ENCODE measurements at places on chromosomes 12 and 14.

DNA sequence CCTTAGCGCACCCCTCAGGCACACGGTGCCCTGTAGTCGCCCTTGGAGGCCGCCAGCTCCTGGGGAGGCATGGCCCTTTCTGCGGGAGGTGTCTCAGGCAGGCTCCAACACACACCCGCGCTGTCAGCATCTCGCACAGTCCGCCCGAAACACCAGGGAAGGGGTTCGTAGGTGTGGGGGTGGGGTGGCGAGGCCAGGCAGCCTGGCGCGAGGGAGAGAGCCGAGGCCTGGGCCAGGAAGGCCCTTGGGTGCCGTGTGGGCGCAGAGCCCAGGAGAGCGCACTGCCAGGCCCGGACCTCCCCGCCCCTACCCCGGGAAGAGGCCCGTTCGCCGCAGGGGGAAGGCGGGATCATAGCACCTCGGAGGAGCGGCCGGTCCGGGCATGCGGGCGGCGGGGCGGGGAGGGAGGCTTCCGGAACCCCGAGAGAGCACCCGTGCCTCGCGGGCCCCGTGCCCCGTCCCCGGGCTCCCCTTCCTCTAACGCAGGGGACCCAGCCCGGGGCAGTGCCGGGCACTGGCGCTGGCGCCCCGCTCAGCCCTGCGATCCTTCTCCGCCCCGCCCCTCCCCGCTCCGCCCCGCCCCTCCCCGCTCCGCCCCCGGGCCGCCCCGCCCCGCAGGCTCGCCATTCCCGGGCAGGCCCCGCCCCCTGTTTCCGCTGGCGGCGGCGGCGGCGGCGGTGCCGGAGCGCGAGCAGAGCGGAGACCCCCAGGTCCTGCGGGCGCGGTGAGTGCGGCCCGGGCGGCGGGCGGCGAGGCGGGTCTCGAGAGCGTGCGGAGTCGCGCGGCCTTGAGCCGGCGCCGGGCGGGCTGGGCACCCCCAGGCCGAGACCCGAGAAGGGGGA lies at the start of gene TSPAN9:
TSPAN9 (plus strand) TSS at position 650 of the 842 bp plus-strand sequence. CDS start 123,815 bp downstream, outside the sequence.
- H3K36me3 ChIP-seq = no peaks in the 10 kb centered on the region
- DNase-seq = peak; percentile 73
- peaks cover 11% of the 10 kb centered on the region for H3K4me1 ChIP-seq

DNA sequence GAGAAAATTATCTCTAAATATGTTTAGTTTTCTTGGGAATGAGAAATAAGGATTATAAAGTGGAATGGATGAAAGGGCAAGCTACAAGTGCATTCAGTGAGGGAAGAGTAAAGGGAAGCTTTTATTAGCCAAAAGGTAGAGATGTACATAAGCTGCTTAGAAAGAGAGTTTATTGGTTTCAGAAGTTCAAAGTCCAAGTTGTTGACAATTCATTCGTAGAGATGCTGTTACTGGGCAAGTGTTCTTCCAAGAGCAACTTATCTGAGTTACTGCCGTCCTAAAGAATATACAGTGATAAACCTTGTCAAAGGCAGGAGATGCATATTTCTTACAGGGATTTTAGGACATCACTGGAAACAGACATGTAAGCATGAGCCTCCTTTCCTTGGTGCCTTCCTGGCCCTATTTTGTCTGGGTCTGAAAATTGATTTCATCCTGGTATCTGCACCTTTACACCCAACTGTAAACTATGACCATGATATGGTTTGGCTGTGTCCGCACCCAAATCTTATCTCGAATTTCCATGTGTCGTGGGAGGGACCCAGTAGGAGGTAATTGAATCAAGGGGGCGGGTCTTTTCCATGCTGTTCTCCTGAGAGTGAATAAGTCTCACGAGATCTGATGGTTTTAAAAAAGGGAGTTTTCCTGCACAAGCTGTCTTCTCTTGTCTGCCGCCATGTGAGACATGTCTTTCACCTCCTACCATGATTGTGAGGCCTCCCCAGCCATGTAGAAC lies 46.8 kb downstream of the TRMT5 start:
- H3K27ac ChIP-seq = no peak overlapping the region
- H3K4me1 ChIP-seq = no peaks in the 10 kb centered on the region
- no peaks in the 10 kb centered on the region for H3K27me3 ChIP-seq
- H3K4me3 ChIP-seq = no peak overlapping the region

- H3K4me1 ChIP-seq = peaks cover 19% of the 10 kb centered on the region
- H3K36me3 ChIP-seq = no peaks in the 10 kb centered on the region
- H3K27ac ChIP-seq = no peak overlapping the region
- no peaks in the 10 kb centered on the region for H3K27me3 ChIP-seq
- DNase-seq = no peak
Observed at GRCh38 chr14:61891170-61891569, 128.9 kb downstream of the SNAPC1 start.

GRCh38 chr14:59120921-59121320 lies 67.5 kb upstream of the DAAM1 start:
- H3K27me3 ChIP-seq = no peaks in the 10 kb centered on the region
- no peak for DNase-seq
- H3K4me1 ChIP-seq = no peaks in the 10 kb centered on the region
- no peak overlapping the region for H3K4me3 ChIP-seq

DNA sequence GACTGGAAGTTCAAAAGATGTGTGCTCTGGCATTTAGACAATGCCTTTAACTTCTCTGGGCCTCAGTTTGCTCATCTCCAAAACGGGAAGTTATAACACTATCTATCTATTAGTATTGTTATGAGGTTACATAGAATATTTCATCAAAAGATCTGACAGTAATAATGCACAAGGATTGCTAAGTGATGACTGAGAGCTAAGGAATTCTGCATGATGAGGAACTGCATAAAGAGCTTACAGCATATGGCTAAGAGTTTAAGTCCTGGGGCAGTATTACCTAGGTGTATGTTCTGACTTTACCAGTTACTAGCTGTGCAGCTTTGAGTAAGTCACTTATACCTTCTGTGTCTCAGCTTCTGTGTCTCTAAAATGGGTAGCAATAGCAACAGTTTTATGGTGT lies 160.1 kb upstream of the TMPO start:
- H3K27ac ChIP-seq = no peak overlapping the region
- peaks cover 2% of the 10 kb centered on the region for H3K27me3 ChIP-seq
- H3K4me3 ChIP-seq = no peak overlapping the region
- H3K36me3 ChIP-seq = no peaks in the 10 kb centered on the region

DNA sequence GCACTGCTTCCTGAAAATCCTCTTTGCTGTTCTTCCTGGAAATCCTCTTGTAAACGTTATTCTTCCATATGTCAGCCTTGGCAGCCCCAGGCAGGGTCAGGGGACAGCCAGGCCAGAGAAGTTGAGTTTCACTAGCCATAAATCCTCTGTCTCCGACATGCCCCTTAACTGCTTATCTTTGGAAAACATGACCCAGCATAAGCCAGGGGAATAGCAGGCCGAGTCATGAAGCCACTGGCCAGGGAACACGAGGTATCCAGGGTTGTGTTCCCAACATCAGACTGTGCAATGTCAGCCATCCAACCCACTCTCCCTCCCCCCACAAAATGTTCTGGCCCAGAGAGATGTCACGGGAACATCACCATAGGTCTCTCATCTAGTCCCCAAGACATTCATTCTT lies 453.9 kb downstream of the MED13L start:
- H3K36me3 ChIP-seq = no peaks in the 10 kb centered on the region
- H3K27ac ChIP-seq = no peak overlapping the region
- no peak overlapping the region for H3K4me3 ChIP-seq

DNA sequence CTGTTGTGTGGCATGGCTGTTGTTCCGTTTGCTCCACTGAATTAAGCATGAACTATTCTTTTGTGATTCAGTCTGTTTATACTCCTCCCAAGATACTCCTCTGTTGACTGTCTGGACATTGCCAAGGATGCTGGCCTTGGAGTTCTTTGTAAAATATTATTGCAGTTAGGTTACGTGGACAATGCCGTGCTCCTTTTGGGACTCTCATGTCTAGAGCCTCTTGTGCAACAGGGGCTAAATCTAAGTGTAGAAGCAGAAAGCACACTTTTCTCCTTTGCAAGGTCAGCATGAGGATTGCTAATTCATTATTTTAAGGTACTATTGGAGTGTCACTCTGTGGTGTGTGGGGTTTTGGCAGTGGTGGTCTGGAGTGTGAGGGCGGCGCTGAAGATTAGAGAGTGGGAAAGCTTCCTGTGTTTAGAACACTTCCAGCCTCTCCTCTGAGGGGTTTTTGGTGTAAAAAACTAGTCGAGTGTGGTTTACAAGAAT lies 125.4 kb downstream of the SAMD4A start:
- no peaks in the 10 kb centered on the region for H3K36me3 ChIP-seq
- no peak overlapping the region for H3K4me3 ChIP-seq
- DNase-seq = no peak

- DNase-seq = no peak
- H3K4me3 ChIP-seq = no peak overlapping the region
- no peaks in the 10 kb centered on the region for H3K4me1 ChIP-seq
Observed at GRCh38 chr14:73599499-73599898, 7.8 kb downstream of the ACOT4 start.

GRCh38 chr12:14188744-14189143 lies 176.7 kb upstream of the ATF7IP start:
- peaks cover 2% of the 10 kb centered on the region for H3K4me1 ChIP-seq
- DNase-seq = no peak
- H3K27ac ChIP-seq = no peak overlapping the region

DNA sequence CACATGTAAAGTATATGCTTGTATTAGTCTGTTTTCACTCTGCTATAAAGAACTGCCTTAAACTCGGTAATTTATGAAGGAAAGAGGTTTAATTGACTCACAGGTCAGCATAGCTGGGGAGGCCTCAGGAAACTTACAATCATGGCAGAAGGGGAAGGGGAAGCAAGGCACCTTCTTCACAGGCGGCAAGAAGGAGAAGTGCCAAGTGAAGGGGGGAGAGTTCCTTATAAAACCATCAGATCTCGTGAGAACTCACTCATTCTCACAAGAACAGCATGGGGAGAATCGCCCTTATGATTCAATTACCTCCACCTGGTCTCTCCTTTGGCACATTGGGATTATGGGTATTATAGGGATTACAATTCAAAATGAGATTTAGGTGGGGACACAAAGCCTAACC lies 229.5 kb upstream of the PLXNC1 start:
- H3K36me3 ChIP-seq = no peaks in the 10 kb centered on the region
- peaks cover 7% of the 10 kb centered on the region for H3K4me1 ChIP-seq
- DNase-seq = no peak

DNA sequence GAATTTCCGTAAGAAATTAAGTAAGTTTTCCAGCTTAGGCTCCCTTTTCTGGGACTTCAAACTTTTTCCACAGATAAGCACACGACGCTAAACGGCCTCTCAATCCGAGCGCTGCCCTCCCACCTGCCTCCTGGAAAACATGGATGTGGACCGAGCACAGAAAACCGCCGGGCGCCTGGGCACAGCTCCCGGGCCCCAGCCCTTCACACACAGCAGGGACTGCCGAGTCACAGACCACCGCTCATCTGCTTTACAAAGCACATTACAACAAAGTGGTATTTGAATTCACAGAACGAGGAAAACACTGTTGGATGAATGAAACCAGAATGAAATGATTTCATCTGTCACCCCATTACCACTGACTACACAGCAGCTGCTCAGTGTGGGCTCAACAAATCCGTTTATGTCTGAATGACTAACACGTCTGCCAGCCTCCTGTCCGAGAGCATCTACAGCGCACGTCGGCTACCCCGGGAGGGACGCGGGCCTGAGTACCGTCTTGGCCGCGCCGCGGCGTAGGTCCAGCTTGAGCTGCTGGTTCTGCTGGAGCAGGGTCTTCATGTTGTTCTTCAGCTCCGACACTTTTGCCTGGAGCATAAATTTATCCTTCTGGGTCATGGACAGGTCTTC lies 13.1 kb upstream of the ANKLE2 start:
- no peak for DNase-seq
- peaks cover 38% of the 10 kb centered on the region for H3K4me1 ChIP-seq
- no peaks in the 10 kb centered on the region for H3K27me3 ChIP-seq
- H3K4me3 ChIP-seq = no peak overlapping the region
- no peak overlapping the region for H3K27ac ChIP-seq

DNA sequence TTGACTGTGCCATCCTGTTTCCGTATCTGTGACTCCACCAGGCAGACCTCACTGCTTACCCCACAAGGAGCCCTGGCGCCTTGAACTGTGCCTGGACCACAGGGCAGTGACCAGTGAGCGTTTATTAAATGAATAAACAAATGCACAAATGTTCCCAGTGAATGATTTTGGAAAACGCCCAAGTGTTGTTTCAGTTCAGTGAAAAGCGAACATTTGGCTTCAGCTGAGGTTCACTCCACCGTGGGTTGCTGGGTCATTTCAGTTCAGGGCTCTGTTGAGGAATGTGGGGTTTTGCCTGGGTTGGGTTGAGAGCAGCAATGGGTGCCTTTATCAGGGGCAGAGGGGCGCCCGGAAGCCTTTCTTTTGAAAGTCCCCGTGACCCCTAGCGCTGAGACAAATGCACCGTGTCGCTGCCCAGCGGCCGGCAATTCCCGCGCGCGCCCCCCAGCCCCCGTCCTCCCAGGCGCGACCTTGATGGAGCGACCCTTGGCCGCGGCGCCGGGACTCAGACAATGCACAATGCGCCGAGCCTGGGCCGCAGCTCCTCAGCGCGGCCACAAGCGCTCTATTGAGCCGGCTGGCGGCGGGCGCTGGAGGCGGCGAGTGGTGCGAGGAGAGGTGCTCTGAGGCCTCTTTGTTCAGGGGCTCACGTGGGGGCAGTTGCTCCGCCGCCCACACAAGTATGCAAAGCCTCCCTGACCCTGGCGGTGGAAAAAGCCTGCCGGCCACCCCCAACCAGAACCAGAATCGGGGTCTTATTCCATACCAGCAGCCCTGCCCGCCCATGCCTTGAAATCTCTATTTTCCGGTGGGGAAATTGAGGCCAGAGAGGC lies 40.5 kb upstream of the CLMN start:
- H3K27me3 ChIP-seq = peaks cover 30% of the 10 kb centered on the region
- no peaks in the 10 kb centered on the region for H3K36me3 ChIP-seq
- H3K4me3 ChIP-seq = no peak overlapping the region
- DNase-seq = no peak
- no peak overlapping the region for H3K27ac ChIP-seq

DNA sequence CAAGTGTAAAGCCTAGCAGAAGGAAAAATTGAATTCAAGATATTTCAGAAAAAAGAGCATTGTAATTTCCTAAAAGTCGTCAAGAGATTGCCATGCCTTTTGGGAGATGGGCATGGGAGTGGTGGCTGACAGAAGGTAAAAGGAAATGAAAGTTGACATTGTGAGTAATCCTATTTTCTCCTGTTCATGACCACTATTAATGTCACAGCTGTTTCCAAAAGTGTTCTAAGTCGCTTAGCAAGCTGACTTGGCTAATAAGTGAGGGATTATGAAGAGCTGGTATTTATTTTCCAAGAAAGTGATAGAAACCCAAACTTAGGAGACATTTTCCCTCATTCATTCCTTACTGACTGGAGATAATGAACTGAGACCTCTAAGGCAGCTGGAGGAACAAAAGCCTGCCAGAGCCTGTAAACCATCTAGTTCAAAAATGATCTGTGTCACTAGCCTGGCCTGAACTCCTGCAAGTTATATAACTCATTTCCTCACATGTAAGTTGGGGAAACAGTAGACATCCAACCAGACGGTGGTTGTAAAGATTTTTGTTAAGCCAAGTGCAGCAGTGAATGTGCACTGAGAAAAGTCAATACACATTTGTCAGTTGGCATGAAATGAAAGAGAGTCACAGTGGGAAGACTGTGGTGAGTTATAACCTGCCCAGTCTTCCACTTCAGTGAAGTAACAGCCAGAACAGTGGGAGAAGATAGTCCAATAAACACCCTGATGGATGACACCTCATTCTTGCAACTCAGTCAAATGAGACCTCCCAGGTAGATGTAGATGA lies 75.8 kb downstream of the DIO2 start:
- no peaks in the 10 kb centered on the region for H3K27me3 ChIP-seq
- H3K4me3 ChIP-seq = no peak overlapping the region
- no peaks in the 10 kb centered on the region for H3K4me1 ChIP-seq
- no peaks in the 10 kb centered on the region for H3K36me3 ChIP-seq

Measured in activated naive CD8-positive, alpha-beta T cell treated with anti-CD3 and anti-CD28 coated beads, Interleukin-2, amount 50 U/mL, for 24 hours (primary cell).